Lung microvascular endothelial cell (primary cell): ENCODE measurements at places on chromosomes 12 and 14. TPM values are rescaled to one million over a fixed set of nuclear protein-coding genes. Genes with fewer than 3 reads are reported as not detected.
A peak's percentile ranks its signal among the peaks of the same experiment; 100 is the strongest.

- peak; percentile 92 for DNase-seq
Observed at GRCh38 chr12:82486524-82487235, 128.4 kb downstream of the METTL25 start.

- DNase-seq, result peak; percentile 19
Observed at GRCh38 chr14:59490756-59491155, 6.4 kb downstream of the JKAMP start.

GRCh38 chr14:91113829-91114078 is at the start of gene DGLUCY:
Gene DGLUCY (plus strand): TSS chr14:91114073. CDS start chr14:91160295, 46,222 bp downstream.
- DNase-seq, result peak; percentile 89

SRSF9 gene
- total RNA-seq, result 220 and 239 TPM in 2 replicates

CMKLR1 gene
- under 0.01 TPM in 1 of 2 replicates, not detected in the other for total RNA-seq

DNA sequence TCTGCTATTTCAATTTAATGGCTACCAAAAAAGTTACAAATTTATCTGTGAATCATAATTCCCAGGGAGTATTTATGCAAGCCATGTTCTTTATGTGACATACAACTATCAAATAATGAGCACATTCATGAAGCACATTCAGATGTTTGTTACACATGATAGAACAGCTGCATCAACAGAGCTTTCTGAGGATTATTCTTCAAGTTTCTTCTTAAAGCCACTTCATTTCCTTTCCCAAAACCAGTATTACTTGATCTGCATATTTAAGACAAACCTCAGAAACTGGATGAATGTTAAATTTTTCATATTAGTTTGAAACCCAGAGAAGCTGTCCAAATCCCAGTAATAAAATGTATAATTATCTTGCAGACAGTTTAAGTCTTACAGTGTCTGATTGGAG is 73.6 kb upstream of the SOX5 start:
- DNase-seq, result no peak

DNA sequence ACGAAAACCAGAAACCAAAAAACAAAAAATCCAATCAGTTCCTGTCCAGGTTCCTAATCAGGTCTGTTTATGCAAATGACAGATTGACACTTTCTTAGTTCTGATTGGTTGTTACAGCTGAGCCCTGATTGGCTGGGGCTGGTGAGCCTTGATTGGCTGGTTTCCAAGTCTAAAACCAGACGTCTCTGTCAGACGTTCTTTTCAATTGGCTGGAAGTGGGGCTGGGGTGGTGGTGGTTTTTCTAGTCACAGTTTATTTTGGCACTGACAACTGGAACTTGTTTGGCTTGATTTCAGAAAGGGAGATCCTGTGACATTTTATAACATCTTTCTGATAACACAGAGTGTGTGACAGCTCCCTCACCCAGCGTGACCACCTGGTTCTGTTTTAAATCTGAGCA is 36.1 kb upstream of the PRICKLE1 start:
- DNase-seq, result peak; percentile 71

GRCh38 chr12:119885549-119885948 is 8.4 kb upstream of the CIT start:
- no peak for DNase-seq

LRCOL1 gene
- total RNA-seq, result 1.3 and 2.2 TPM in 2 replicates

FAM186B gene
- under 0.01 and 0.22 TPM in 2 replicates for total RNA-seq

KRT7 gene
- 6.7 and 121 TPM in 2 replicates for total RNA-seq

DNA sequence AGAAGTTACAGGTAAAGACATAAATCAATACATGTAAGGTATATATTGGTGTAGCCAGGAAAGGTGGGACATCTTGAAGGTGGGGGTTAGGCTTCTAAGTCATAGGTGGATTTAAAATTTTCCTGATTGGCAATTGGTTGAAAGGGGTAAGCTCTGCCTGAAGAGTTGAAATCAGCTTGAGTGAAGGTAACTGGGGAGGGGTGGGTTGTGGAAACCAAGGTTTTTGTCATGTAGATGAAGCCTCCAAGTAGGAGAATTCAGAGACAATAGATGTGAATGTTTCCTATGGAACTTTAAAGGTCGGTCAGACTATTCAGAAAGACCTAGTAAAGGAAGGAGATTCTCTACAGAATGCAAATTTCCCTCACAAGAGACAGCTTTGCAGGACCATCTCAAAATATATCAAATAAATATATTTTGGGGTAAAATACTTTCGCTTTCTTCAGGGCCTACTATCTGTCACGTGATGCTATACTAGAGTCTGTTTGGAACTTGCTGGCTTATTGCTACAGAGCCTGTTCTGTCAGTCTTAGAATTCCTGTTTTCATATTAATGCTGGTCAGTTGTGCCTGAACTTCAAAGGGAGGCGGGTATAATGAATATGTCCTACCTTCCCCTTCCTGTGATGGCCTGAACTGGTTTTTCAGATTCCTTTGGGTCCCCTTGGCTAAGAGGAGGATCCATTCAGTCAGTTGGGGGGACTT is 20.6 kb upstream of the SPATA7 start:
- no peak for DNase-seq

DNA sequence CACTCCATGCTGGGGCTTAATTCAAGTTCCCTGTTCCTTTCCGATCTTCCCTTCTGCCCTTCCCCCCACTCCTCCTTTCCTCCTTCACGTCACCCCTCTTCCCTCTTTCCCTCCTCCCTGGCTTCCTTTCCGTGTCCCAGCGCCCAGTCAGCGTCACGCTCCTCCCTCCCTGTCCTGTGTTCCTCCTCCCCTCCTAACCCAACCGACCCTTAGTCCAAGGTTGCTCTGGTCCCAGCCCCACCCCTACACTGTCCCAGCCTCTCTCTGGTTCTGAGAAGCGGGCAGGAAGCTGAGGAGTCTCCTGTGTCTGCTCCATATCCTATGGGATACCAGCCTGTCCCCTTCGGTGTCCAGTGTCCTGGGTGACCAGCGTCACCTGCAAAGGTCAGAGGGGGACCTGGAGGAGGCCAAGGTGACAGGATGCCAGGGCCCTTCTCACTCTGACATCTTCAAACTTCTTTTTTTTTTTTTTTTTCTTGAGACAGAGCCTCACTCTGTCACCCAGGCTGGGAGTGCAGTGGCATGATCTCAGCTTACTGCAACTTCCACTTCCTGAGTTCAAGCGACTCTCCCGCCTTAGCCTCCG is 56.2 kb upstream of the TSPAN9 start:
- peak; percentile 41 for DNase-seq

ZNF140 gene
- total RNA-seq, result 32.0 and 43.8 TPM in 2 replicates

- no peak for DNase-seq
Observed at GRCh38 chr14:100691395-100692056, 35.2 kb upstream of the DLK1 start.

DNA sequence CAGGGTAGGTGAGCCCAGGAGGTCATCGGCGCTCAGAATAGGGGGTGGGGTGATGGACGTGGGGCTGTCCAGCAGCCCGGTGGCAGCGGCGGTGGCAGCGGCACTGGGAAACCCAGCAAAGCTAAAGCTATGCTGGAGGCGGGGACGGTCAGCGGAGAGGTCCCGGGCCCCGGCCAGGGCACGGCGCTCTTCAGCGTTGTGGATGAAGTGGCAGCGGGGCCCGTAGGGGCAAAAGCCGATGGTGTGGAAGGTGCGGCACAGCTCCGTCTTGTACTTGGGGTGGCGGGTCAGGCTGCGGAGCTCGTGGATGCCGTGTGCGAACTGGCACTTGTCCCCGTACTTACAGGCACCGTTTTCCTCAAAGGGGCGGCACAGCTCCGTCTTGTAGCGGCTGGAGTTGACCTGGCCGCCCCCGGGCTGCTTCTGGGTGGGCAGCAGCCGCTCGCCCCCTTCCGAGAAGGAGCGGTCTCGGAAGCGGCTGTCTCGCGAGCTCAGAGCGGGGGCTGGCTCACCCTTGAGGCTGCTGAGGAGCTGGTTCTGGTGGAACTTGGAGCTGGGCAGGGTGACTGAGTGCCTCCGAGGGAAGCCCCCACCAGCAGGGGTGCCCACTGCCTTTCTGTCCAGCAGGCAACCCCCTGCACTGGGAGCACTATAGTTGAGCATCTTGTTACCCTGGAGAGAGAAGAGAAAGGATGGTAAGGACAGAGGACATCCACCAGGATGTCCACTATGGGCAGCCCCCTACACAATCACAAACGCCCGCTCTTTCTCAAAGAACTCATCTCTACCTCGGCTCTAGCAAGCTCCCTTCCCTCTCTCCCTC is 2.8 kb downstream of the ZFP36L1 start:
- peak; percentile 46 for DNase-seq

DNA sequence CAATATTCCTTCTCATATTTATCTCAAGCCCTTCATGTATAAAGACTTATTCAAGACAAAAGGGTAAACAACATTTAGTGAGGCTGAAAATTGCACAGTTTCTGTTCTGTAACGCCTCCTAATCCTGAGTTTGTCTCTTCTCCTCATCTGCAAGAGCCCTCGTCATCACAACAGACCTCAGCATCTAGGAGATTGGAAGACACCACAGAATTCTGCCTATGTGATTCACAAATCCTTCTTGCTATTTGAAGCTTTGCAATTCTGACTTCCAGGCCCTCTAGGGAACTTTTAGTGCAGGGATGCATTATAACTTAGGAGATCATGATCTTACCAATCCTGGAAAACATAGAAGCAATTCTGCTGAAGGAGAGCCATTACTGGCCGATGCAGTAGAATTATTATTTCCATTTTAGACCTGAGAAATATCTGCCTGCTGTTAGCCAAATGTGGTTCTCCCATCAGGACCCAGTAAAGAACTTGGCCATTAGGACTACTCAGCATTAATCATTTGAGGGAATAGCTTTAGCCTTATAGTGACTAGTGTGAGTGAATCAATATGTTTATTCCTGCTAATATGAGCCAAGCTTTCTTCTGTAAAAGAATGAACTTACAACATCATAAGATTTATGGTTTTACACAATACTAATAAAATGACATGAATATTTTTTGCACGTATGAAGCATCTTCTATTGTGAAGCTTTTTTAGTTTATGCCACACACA is 119.5 kb downstream of the ANO4 start:
- DNase-seq, result no peak

E2F7 gene
- 2.8 and 7.0 TPM in 2 replicates for total RNA-seq

ANO4 gene
- 0.99 and 1.3 TPM in 2 replicates for total RNA-seq

DNA sequence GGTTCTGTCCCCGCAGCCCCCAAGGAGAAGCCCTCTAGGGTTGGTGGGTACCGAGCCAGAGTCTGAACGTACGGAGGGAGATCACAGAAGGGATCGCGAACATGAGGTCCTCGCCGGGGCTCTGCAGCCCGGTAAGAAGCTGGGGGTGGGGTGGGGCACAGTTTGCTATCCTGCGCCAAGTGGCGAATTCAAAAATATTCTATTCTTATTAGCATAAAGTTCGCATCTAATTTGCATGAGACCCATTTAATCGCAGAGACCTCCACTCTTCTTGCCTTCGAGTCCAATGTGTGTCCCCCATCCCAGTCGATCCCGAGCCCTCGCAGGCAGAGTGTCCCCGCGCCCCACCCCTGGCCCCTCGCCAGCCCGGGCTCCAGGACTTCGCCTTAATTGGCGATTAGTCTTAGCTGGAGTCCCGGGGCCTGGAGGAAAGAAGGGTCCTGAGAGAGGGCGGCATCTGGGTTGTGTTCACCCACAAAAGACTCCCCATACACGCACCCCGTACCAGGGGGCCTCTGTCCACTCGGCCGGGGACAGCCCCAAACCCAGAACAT is 604 bp upstream of the ARHGEF25 start:
- DNase-seq, result no peak

GRCh38 chr14:21096438-21096837 is 2.0 kb downstream of the ZNF219 start:
- DNase-seq, result no peak
